Stimulated activated CD8-positive, alpha-beta memory T cell treated with anti-CD3 and anti-CD28 coated beads, Interleukin-7, amount 100 ng/mL, for 48 hours (primary cell): ENCODE measurements at places on chromosomes 2 and 18.

DNA sequence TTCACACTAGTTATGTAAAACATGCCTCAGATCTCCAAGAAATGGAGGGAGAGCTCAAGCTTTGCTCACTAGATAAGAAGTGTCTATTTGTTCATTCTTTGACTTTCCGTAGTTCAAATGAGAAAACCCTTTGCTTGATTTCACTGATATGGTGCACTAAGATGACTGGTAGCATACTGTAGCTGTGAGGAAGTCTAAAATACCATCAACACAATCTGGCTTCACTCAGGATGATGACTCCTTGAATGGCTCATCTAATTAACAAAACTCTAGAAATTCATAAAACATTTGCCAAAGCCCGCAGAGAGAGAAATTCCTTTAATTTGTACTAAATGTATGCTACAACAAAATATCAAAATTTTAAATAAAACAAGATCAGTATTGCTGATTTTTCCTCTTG, 152.8 kb upstream of the STK17B start:
- DNase-seq, result no peak

- no peak for DNase-seq
These were observed 339 bp downstream of the ACAA2 start for GRCh38 chr18:49813069-49813318.

GRCh38 chr18:69484699-69485396, 84.2 kb downstream of the DOK6 start:
- no peak for DNase-seq

GRCh38 chr2:26904839-26905238, 56.9 kb downstream of the DPYSL5 start:
- DNase-seq, result no peak

GRCh38 chr18:3683483-3683882, 233.5 kb downstream of the TGIF1 start:
- no peak for DNase-seq

- no peak for DNase-seq
These were observed 168.9 kb downstream of the LCLAT1 start for GRCh38 chr2:30615926-30616325.

DNA sequence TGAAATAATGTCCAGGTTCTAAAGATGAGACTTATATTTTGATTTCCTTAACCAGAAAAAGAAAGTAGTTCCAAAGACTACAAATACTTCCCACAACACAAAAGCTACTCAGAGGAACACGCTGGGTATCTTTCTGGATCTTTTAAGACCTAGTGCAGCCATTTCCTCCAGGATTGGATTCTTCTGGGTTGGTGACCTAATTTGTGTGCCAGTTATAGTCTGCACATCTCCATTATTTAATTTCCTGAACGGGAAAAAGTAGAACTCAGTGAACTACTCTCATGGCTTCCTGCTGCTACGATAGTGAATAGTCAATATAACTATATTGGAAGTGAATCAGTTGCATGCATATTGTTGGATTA, 1.5 kb downstream of the TMEM87B start:
- no peak for DNase-seq

DNA sequence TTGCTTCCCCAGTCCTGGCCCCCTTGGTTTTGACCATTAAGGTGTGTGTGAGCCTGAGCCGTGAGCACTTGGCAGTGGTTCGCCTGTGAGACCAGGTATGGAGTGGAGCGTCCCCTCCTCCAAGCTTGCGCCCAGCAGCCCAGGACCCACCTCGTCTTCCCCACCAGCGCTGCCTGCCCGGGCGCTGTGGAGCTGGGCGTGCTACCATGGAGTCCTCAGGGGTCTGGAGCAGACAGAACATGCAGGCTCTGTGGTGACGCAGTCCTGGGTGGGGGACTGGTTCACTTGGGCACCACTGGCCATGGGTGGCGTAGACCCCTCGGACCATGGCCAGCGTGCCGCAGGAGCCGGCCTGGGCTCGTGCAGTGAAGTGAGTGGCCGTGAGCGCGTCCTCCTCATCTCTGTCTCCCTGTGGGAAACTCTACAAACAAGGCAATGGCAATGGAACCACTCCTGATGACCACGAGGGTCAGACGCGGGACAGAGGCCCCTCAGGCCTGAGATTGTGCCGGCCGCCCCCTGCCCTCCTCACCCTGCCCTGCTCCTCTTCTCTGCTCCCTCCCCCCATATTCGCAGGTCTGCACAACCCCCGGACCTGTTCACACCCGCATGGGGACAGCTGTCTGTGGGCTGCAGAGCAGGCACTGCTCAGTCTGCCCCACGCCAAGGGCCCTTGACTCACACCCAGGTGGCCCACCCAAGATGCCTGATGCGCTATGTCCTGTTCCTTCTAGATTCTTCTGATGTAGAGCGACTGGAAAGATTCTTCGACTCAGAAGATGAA, 15.0 kb downstream of the DTYMK start:
- no peak for DNase-seq

- DNase-seq, result no peak
These were observed 162.1 kb upstream of the UNC80 start for GRCh38 chr2:209609531-209609930.

- no peak for DNase-seq
These were observed 60.0 kb downstream of the NXPH2 start for GRCh38 chr2:138720035-138720838.

GRCh38 chr2:20796374-20796791, 26.5 kb downstream of the LDAH start:
- DNase-seq, result no peak

- DNase-seq, result no peak
These were observed 108.6 kb downstream of the COMMD1 start for GRCh38 chr2:62014102-62014501.

- no peak for DNase-seq
These were observed 195.0 kb downstream of the CYP26B1 start for GRCh38 chr2:71952572-71953188.

DNA sequence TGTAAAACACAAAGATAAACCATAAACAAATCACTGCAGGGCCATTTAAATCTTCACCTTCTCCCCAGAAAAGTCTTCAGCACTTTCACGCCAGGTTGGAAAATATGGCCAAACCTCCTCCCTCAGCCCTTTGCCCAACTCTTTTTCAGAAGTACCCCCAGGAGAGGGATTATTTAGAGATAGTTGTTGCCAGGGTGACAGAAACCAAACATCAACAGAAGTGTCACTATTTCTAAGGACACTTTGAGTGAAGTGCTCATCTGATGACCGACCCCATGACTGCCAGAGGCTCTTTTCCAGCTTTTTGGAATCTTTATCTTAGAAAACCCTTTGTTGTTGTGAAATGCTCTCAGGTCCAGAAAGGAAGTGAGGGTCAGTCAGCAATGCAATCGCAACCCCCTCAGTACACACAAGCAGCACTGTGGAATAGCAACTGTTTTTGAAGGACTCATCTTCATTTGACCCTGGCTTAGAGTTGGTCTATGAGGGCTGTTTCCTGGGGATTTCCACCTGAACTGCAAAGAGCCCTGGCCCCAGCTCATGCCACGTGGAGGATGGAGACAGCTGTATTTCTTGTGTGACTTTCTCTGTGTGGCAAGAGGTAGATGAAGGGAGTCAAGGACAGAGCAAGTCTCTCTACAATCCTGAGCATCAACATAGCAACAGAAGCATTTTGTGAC, 114.0 kb upstream of the STON1 start:
- no peak for DNase-seq

DNA sequence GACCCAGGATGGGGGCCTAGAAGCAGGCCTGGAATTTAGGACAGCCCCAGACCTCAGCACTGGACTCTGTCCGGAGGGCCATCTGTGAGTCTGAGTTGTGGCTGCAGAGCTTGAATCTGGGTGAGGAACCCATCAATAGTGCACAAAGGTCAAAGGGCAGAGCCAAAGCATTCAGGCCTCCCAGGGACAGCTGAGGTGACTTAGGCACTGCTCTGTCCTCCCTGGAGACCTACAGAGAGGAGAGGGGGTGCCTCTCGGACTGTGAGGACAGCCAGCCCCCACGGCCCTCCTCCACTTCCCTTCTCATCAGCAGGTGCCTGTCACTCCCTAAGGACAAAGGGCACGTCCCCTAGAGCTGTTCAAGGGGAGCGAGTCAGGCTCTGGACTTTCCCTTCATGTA, 25.1 kb upstream of the PRLH start:
- DNase-seq, result no peak

DNA sequence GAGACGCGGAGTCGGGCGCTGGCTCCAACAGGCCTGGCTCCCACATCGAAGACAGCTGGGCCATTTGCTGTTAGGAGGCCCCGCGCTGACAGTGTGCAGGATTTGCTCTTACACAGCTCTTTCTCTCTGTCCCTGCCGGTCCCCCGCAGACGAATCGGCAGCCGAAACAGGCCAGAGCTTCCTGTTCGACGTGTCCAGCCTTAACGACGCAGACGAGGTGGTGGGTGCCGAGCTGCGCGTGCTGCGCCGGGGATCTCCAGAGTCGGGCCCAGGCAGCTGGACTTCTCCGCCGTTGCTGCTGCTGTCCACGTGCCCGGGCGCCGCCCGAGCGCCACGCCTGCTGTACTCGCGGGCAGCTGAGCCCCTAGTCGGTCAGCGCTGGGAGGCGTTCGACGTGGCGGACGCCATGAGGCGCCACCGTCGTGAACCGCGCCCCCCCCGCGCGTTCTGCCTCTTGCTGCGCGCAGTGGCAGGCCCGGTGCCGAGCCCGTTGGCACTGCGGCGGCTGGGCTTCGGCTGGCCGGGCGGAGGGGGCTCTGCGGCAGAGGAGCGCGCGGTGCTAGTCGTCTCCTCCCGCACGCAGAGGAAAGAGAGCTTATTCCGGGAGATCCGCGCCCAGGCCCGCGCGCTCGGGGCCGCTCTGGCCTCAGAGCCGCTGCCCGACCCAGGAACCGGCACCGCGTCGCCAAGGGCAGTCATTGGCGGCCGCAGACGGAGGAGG, 3.5 kb downstream of the GDF7 start:
- DNase-seq, result no peak

DNA sequence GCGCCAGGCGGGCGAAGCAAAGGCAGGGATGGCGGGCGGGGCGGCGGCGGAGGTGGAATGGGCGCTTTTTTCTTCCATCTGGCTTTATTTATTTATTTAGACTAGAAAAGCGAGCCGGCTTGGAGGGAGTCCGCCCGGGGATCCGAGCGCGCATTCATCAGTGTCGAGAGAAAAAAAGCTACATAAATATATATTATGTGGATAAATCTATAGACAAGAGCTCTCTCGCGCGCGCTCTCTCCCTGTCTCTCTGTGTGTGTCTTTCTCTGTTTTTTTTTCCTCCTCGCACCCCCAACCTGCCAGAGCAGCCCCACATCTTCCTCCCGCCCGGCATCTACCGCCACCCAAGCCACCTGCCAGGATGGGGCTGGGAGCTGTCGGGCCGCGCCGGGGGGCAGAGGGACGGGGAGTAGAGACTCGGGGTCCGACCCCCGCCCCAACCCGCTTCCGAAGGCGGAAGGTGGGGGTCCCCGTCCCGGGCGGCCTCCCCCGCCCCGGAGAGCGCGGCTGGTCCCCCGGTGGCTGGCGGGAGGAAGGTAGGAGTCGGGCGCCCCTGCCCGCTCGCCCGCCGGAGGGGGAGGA, 972 bp upstream of the CELF4 start:
- DNase-seq, result no peak

DNA sequence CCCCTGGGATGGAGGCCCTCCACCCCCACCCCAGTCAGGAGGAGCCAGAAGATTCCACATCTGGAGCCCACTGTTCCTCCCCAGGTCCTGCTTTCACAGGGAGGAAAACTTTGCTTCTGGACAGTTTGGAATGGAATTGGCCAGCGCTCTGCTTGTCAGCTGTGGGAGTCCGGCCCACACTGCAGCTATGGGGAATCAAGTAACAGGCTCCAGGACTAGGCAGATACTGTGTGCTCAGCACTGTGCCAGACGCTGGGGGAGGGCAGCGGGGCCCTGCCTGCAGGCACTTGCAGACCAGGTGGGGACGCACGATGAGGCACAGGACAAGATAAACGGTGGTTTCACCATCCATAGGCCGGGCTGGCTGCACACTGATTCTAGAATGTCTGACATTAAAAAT, 114.0 kb downstream of the STPG4 start:
- DNase-seq, result no peak
